ENCODE measurements at places on chromosomes 7 and 10.

DNA sequence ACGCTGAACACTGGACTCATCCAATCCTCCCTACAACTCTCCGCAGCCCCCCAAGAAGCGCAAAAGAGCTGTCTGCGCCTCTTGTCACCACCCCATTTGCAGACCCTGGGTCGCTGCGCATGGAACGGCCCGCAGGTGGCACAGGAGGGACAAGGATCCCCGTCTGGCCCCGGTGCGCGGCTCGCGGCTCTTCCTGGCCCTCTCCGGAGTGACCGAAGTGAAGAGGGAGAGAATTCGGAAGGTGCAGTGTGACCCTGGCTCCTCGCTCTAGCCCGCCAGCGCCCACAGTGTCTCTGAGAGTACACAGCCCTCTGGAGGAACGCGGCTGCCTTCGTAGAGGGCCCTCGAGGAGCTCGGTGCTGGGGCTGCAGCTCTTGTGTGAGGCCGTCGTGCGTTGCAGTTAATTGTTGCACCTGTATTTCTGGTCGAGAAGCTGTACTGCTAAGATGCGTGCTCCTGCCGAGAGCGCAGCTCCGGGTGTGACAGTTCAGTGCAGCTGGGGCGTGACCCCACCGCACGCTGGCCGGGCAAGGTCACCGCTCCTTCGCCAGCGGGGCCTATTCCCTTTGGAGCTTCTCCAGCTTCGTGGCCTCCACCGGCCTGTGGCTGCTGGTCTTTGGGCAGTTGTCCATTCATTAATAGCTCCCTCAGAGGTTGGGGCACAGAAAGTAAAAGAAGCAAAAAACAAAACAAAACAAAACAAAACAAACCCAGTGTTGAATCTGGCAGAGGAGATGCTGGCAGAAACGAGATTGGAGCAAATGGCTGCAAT is 119.0 kb downstream of the SEC23IP start:
- no peak for DNase-seq

DNA sequence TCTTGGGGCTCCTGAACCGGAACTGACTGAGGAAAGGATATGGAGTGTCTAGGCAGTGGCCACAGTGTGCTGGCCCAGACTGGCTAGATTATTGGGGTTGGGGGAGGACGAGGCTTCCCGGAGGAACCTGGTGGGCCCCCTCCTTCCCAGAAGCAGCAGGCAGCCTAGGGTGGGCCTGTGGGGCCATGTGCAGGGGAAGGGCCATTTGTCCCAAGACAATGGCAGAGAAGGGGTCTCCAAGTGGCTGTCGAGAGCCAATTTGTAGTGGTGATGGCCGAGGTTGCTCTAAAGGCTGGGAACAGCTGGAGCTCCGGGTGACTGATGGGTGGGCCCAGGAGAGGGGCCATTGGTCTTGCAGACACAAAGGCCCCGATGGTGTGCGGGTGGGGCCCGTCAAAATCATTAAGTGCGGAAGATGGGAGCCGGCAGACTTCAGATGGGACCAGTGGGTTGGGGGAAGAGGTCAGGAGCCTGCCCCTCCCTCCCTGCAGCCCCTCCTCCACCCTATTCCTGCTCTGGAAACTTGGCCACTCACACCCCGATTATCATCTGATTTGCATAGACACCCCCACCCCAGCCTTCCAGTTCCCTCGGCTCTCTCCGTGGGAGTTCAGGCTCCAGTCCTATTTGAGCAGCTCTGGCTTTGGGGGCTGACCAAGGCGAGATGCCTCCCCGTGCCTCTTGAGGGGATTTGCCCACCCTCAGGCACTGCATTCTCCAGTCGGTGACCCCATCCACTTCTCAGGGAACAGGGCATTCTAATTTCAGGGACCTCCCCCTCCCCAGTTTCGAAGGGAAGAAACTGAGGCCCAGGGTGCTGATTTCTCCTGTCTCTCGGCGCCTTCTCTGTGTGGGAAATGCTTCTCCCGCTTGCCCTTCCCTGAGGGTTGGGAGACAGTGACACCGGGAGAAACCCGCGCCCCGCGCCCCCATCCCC is 36.0 kb upstream of the PAX2 start:
- DNase-seq: no peak

GRCh38 chr7:5279734-5280133 is 3.0 kb upstream of the SLC29A4 start:
- no peak for DNase-seq

- DNase-seq: no peak
Observed at GRCh38 chr10:110495731-110496552, 1.8 kb upstream of the DUSP5 start.

DNA sequence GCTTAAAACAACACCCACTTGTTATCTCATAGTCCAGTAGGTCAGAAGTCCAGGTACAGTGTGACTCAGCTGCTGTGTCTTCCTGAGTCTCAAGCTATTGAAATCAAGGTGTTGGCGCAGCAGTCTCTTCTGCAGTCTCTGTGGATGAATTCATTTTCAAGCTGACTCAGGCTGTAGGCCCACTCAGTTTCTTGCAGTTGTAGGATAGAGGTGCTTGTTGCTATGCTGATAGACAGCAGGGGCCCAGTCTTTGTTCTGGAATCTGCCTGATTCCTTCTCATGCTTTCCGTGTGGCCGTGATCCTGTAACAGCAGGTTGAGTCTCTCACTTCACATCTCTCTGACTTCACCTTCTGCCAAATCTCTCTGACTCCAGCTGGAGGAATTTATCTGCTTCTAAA is 400.4 kb upstream of the POM121L12 start:
- DNase-seq: no peak

DNA sequence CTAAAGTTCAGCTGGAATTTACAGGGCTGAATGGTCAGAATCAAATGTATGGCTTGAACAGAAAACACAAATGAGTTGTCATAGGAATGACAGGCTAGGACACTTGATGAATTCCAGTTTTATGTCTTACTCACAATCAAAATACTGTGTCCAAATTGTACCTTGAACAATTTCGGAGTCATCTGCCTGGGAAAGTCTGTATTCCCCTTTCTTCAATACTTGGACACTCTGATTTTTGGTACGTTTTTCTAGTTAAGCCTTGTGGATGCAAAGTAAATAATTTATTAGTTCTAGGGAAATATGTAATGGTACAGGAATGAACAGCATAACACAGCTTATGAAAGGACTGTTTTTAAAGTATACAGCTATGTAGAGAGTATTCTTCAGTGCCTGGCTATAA is 100.4 kb downstream of the ITGB8 start:
- DNase-seq: no peak

DNA sequence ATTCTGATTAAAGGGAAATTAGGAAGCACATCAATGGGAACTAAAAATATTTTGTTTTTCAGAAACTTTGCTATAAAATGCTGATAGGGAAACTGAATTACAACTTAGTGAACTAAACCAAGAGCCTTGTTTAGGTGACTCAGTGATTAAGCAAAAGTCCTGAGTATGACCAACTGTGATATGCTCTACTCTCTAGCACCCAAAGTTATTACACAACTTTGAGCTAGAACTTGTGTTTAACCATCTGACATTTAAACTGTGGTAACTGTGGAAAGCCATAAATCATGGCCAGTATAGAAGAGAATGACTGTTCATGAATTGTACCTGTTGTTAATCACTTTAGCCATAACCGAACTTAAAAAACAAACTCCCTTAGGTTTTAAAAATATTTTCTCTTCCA is 127.4 kb downstream of the ZNF365 start:
- DNase-seq: no peak

- no peak for DNase-seq
Observed at GRCh38 chr10:79995979-79996634, 47.2 kb upstream of the SFTPD start.
